Thoracic aorta (tissue), 2 donors: ENCODE measurements at places on chromosomes 16 and 17. TPM values are rescaled to one million over a fixed set of nuclear protein-coding genes. Genes with fewer than 3 reads are reported as not detected.

Gene TNS4
- 0.78 TPM for total RNA-seq

Gene SLC4A1
- total RNA-seq, result 0.56 TPM

Gene NOTUM
- not detected for total RNA-seq

Gene ZNF385C
- not detected for total RNA-seq
